ENCODE measurements at places on chromosomes 6 and 20. TPM values are rescaled to one million over a fixed set of nuclear protein-coding genes. Genes with fewer than 3 reads are reported as not detected.

Gene NKX2-2
- total RNA-seq = not detected

Gene PSORS1C1
- total RNA-seq = 6.2 TPM

Gene NMBR
- total RNA-seq = not detected

Gene AKIRIN2
- total RNA-seq = 21.6 TPM

All from A549 treated with dexamethasone at 1 μM for 4 hours (cell line).